Neural progenitor cell (in vitro differentiated cells): ENCODE measurements at places on chromosomes 7 and 10.

DNA sequence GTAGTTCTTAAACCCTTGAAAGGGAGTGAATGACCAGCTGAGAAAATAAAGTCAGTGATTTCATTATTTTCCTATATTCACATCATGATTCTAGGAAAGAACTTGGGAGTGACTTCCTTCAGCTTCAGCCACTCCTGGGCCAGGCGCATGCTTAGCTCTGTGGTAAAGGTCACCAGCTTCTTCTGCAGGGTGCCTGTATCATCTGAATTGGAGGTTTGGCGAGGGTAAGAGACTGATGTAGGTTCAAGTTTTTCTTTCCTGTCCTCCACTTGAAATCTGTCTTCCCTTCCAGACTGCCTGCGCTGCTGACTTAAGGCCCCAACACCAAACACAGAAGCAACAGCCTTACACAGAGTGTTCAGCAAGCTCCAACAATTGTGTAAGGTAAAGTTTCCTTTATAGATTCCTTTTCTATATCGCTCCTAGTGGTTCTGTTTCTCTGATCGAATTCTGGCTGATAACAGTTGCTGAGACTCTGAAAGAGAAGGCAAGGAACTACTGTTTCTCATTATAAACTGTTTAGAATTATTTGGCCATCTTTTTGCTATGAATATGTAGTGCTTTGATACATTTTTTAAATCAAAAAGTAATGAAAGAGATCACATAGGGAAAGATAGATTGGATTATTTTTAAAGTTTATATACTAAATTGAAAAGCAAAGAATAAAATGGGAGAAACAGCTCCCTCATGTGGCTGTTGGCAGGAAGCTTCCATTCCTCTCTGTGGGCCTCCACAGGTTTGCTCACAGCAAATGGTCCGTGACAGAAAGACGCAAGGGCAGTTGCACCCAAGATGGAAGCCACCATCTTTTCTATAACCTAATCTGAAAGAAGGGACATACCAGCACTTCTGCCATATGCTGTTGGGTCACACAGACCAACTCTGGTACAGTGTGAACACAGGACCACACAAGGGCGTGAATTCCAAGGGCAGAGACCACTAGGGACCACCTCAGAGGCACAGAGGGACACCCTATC lies 14.0 kb downstream of the GATAD1 start:
- DNase-seq = peak; percentile 46
- no peak overlapping the region for H3K4me3 ChIP-seq
- H3K27me3 ChIP-seq = no peaks in the 10 kb centered on the region
- peaks cover 5% of the 10 kb centered on the region for H3K36me3 ChIP-seq

DNA sequence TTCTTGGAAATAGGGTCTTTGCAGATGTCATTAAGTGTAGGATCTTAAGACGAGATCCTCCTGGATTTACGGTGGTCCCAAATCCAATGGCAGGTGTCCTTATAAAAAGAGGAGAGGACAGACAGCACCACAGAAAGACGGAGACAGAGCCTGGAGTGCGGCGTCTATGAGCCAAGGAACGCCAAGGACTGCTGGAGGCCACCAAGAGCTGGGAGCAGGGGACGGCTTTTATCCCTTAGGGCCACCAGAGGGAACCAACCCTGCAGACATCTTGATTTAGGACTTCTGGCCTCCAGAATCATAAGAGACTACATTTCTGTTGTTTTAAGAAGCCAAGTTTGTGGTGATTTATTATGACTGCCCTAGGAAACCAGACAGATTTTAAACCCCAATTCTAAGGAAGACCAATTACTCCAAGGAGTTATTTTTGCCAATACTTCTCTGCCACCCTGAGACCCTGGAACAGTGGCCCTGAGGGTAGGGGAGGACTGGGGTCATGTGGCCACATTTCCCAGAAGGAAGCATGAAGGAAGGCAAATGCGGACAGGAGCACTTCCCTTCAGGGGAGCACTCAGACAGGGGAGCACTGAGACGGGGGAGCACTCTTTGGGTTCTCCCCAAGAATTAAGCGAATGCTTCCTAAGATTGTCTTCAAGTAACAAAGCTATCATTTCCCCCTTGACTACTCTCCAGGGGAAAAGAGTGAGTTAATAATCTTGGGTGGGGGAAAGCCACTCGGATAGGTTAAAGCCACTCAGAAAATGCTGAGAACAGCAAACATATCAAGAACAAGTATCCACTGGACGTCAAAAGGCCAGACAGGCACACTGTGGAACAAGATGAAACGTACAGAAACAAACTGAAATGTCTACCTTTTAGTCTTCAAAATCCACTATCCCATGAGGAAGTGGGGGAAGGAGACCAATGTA lies 67.5 kb downstream of the CHST15 start:
- H3K4me3 ChIP-seq = no peak overlapping the region
- H3K36me3 ChIP-seq = no peaks in the 10 kb centered on the region
- H3K4me1 ChIP-seq = peaks cover 8% of the 10 kb centered on the region
- peaks cover 10% of the 10 kb centered on the region for H3K27me3 ChIP-seq
- peak; percentile 62 for DNase-seq

DNA sequence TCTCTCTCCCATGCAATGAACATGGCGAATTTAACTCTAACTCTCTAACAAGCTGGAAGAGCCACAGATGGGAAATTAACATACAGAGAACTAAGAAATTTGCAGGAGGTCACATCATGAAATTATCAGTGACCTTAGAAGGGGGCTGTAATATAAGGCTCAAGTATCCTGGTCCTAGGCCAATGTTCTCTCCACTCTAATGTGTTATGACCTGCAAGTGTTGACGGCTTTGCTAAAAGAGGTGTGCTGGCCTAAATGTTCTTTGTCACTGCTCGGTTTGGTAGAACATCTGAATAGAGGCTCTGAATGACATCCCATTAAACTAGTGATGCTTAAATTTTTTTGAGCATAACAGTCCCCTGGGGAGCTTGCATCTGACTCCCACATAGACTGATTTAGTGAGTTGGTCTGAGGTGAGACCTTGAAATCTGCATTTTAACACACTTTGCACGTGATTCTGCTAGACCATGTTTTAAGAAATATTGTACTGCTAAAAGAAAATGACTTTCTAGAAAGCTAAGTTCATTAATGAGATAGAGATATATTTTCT lies 129.3 kb downstream of the GFRA1 start:
- no peaks in the 10 kb centered on the region for H3K4me1 ChIP-seq
- no peak overlapping the region for H3K27ac ChIP-seq

DNA sequence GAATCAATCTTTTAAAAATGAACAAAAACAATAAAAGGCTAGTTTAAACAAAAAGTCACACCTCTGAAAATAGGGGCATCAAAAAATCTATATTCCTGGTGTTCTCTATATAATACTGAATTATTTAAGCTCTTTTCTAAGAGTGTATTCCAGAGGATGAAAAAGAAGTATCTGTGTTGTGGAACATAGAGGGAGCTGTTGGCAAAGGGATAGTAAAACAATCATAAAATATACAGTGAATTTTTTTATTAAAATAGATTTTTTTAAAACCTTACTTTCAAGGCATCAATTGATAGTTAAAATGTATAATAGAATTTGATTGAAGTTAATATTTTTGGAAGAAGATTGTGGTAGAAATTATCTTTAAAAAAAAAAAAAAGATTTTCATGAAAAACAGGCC lies 1409.1 kb upstream of the CELF2 start:
- no peak overlapping the region for H3K27ac ChIP-seq
- DNase-seq = no peak
- no peak overlapping the region for H3K4me3 ChIP-seq
- H3K27me3 ChIP-seq = no peaks in the 10 kb centered on the region
- no peaks in the 10 kb centered on the region for H3K36me3 ChIP-seq

- H3K27me3 ChIP-seq = no peaks in the 10 kb centered on the region
- H3K4me3 ChIP-seq = no peak overlapping the region
- no peaks in the 10 kb centered on the region for H3K4me1 ChIP-seq
- H3K36me3 ChIP-seq = no peaks in the 10 kb centered on the region
These were observed 94.8 kb upstream of the ZNF804B start for GRCh38 chr7:88664630-88665233.

DNA sequence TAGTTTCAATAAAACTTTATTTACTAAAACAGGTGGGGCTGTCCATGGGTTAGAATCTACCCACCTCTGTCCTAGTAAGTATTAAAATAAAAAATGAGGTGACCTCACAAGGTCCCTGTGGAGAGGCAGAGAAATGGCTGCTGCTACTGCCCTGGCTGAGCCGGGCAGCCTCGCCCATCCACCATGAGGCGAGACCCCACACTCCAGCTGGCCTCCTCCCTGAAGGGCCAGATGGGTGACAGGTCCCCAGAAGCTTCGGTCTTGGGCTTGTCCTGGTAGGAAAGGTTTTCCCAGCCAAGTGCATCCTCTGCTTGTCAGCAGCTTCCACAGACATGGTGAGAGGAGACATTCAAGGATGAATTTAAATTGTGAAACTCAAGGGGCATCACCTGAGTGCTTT lies 565.8 kb downstream of the PTPRN2 start:
- H3K36me3 ChIP-seq = no peaks in the 10 kb centered on the region
- H3K4me1 ChIP-seq = peaks cover 40% of the 10 kb centered on the region
- DNase-seq = no peak
- no peak overlapping the region for H3K27ac ChIP-seq
- no peak overlapping the region for H3K4me3 ChIP-seq
- H3K27me3 ChIP-seq = no peaks in the 10 kb centered on the region

- no peak for DNase-seq
- H3K4me3 ChIP-seq = no peak overlapping the region
- H3K27me3 ChIP-seq = no peaks in the 10 kb centered on the region
- no peaks in the 10 kb centered on the region for H3K36me3 ChIP-seq
- no peaks in the 10 kb centered on the region for H3K4me1 ChIP-seq
- H3K27ac ChIP-seq = no peak overlapping the region
These were observed 83.8 kb upstream of the TMEM168 start for GRCh38 chr7:112873831-112874553.

DNA sequence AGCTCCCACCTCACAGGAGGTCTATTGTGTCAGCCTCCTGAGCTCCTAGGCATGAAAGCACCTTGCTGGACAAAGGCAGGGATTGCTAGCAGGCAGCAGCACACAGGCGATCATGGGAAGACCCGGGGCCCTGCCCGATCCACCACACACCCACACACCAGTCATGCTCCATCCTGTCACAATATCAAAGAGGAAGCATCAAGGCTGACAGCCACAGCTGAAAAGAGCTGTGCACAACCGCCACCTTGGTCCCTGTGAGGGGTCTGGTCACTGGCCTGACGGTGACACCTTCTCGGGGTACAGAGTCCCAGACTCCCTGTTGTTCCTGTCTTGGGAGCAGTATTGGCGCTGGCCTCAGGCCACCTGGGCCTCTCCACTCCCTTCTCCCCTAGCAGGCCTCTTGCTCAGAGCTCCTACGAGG lies 89.7 kb upstream of the RET start:
- H3K4me3 ChIP-seq = no peak overlapping the region
- H3K36me3 ChIP-seq = no peaks in the 10 kb centered on the region
- DNase-seq = no peak
- no peak overlapping the region for H3K27ac ChIP-seq
- no peaks in the 10 kb centered on the region for H3K27me3 ChIP-seq
- H3K4me1 ChIP-seq = no peaks in the 10 kb centered on the region

- H3K4me3 ChIP-seq = no peak overlapping the region
- H3K27ac ChIP-seq = no peak overlapping the region
- DNase-seq = peak; percentile 60
- no peaks in the 10 kb centered on the region for H3K27me3 ChIP-seq
- H3K4me1 ChIP-seq = no peaks in the 10 kb centered on the region
These were observed 23.7 kb downstream of the RTKN2 start for GRCh38 chr10:62244785-62245467.

DNA sequence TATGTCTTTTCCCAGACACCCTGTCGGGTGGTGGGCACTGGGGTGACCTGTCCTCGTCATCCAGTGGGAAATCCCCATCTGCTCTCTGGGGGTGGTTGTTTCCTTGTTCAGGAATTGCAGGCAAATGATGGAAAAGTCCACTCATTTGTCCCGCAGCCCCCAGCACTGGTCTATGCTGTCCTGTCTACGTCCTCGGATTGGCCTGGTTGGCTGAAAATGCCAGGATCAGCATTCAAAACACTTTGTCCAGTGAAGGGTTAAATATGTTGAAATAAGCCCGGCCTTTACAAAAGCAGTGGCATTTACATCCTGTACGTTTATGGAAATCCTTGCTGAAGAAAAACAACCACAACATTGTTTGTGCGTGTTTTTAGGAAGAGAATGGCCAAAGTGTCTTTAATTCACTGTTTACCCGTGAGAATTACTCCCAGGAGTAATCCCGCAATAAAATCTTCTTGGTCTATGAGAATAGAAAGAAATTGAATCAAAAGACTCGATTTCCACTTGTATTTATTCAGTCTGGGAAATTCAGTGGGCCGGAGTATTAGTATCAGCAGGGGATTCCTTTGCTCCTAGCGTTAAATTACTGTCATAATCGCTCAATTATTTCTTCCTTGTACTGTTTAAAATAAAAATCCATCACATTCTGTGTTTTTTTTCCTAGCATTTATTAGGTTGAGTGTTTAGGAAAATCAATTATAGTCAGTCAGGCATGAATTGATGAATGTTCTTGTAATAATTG lies 116.8 kb upstream of the SH2B2 start:
- H3K4me3 ChIP-seq = no peak overlapping the region
- no peaks in the 10 kb centered on the region for H3K36me3 ChIP-seq
- H3K4me1 ChIP-seq = peaks cover 11% of the 10 kb centered on the region
- DNase-seq = no peak

DNA sequence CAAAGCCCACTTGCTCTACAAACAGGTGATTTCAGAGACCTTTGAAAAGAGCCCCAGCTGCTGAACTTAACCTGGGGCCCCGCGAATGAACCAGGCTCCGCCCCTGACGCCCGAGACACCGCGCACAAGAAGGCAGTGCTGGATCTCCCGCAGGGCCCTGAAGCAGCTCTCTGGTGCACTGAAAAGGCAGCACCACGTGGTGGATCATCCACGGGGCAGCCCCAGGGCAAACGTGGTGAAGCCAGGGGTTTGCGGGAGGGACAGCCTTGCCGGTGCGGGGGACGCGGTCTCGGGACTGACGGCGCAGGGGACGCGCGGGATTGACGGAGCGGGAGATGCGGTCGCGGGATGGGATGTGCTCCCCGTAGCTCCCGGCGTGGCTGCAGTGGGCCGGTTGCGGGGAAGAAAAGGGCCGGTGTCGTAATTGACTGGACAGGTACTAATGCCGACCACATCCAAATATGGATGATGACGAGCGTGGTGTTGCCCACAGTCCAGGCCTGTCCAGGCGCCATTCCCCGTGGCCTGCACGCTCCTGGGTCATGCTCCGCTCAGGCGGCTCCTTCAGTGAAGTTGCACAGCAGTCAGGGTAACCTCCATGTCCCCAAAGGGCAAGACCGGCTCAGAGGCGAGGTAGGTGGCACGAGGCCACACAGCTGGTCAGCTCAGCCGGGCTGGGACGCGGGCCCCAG lies 421.1 kb downstream of the DNAJB6 start:
- H3K36me3 ChIP-seq = no peaks in the 10 kb centered on the region
- H3K27me3 ChIP-seq = no peaks in the 10 kb centered on the region
- H3K27ac ChIP-seq = no peak overlapping the region
- no peak overlapping the region for H3K4me3 ChIP-seq

- peak within 1 kb of the TSS; percentile 44 for H3K4me3 ChIP-seq
- no peak within 1 kb of the TSS for H3K27ac ChIP-seq
- no peaks in the 10 kb centered on the region for H3K36me3 ChIP-seq
- peaks cover 60% of the 10 kb centered on the region for H3K27me3 ChIP-seq
- DNase-seq = peak; percentile 82
- no peaks in the 10 kb centered on the region for H3K4me1 ChIP-seq
These were observed at the start of gene DGKI for GRCh38 chr7:137846827-137847567. Gene DGKI (minus strand): TSS chr7:137846974.
